Dorsolateral prefrontal cortex (tissue), 122 donors: ENCODE measurements at places on chromosomes 7 and 10.

DNA sequence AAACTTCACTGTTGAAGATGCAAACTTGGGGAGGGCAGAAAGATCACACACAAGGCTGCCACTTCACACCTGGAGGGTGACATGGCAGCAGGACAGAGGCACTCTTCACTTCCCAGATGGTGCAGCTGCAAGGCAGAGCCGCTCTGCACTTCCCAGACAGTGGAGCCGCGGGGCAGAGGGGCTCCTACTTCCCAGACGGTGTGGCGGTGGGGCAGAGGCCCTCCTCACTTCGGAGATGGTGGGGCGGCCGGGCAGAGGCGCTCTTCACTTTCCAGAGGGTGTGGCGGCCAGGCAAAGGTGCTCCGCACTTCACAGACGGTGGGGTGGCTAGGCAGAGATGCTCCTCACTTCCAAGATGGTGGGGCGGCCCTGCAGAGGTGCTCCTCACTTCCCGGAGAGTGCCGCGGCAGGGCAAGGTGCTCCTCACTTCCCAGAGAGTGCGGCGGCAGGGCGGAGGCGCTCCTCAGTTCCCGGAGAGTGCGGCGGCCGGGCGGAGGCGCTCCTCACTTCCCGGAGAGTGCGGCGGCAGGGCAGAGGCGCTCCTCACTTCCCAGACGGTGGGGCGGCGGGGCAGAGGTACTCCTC, 58.3 kb upstream of the PPP1R9A start:
- no peak for DNase-seq

GRCh38 chr10:3067859-3068179, 471 bp downstream of the PFKP start:
- no peak for DNase-seq

- DNase-seq, result no peak
These were observed 1.4 kb downstream of the CHAT start for GRCh38 chr10:49615213-49615612.

GRCh38 chr10:133104068-133104962, 16.6 kb downstream of the ADGRA1 start:
- no peak for DNase-seq

- DNase-seq, result no peak
These were observed 33.9 kb downstream of the ANXA8 start for GRCh38 chr10:47449979-47450378.

DNA sequence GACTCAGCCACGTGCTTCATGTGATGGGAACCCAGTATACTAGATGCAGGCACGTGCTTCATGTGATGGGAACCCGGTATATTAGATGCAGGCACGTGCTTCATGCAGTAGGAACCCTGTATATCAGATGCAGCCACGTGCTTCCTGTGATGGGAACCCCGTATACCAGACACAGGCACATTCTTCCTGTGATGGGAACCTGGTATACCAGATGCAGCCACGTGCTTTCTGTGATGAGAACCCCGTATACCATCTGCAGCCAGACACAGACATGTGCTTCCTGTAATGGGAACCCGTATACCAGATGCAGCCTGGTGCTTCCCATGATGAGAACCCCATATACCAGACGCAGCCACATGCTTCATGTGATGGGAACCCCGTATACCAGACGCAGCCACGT, 44.0 kb downstream of the MGMT start:
- no peak for DNase-seq

GRCh38 chr10:131774681-131775085, 126.1 kb upstream of the PPP2R2D start:
- peak; percentile 52 for DNase-seq

DNA sequence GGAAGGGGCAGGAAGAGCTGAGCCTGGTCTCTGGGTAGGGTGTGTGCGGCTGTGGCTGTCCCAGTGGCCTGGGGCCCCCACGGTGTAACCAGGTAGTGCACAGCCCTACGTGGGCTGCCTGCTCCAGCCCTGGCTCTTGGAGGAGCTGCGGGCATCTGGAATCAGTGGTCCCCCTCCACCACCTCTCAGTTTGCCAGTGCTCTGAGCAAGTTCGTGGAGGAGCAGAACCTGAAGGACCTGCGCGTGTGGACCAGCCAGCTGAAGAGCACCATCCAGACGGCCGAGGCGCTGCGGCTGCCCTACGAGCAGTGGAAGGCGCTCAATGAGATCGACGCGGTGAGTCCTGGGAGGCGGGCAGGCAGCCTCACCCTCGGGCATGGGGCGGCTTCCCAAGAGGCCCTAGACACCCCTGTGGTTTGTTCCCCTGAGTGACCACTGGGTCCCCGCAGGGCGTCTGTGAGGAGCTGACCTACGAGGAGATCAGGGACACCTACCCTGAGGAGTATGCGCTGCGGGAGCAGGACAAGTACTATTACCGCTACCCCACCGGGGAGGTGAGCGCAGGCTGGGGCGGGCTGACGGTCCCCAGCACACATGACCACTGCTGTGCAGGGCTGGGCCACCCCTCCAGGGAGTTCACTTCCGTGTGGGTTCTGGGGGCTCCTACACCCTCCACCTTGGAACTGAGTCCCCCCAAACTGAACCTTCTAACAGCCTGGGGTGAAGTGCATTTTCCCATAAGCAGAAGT, 18.6 kb downstream of the PFKFB3 start:
- DNase-seq, result no peak

DNA sequence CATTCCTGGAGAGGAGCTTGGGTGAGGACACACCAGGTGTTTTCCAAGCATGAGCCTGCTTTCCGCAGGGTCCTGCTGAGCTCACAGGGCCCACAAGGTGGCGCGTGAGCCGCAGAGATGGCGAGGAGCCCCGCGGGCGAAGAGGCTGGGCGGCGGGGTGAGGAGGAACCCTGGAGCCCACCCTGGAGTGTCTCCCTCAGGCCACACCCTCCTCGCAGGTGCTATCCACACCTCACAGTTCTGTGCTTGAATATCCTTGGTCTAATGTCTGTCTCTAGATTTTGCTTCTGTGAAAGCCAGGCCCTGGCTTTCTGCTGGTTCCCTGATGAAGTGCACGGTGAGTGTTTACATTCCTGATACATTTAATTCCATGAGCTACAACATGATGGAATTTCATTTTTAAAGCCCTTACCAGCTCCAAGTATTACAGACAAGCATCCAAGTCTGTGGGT, 433.6 kb downstream of the ACTR3B start:
- peak; percentile 69 for DNase-seq

GRCh38 chr10:10685566-10685965, 332.1 kb upstream of the CELF2 start:
- DNase-seq, result no peak

DNA sequence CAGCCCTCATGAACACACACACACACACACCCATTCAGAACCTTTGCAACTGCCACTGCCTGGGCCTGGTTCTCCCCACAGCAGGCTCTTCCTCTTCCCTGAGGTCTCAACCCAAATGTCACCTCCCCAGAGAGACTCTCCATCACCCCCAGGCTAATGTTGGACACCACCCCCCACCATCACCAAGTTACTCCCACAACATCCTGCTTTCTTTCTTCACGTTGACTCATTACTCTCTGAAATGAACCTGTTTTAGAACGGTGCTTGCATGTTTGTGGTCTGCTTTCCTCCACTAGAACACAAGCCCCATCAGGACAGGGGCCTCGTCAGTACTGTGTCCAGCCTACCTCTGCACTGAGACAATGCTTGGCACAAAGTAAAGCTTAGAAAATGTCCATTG, 16.0 kb downstream of the AFAP1L2 start:
- no peak for DNase-seq

GRCh38 chr10:24307696-24308485, 99.0 kb downstream of the KIAA1217 start:
- no peak for DNase-seq

DNA sequence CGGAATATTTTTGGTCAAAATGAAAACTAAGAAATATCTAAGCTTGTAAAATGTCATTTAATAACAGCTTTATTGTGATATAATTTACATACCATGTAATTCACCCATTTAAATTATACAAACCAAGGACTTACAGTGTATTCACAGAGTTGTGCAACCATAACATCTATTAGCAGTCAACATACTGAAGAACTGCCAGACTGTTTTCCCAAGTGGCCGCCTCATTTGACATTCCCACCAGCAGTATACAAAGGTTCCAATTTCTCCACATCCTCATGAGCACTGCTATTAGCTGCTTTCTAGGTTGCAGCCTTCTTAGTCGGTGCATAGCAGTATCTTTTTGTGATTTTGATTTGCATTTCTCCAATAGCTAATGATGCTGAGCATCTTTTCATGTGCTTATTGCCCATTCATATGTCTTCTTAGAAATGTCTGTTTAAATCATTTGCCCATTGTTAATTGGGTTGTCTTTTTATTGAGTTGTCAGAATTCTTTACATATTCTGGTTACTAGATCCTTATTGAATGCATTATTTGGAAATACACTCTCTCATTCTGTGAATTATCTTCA, 153.0 kb upstream of the FGFR2 start:
- no peak for DNase-seq

DNA sequence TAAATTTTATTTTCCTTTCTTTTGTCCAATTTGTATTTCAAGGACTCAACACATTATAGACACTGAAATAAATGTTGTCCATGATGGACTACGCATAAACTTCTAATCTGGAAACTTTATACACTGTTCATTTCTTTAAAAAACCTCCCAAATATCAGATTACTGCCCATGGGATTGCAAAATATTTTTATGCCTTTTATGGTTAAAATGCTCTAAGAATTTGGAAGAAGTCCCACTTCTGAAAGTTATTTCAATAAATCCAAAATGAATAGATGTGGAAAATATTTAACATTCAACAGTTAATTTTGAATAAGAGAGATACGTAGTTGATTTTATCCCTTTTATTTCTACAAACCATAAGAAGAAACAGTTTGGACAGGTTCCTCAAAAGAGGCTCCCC, 46.1 kb downstream of the CABCOCO1 start:
- DNase-seq, result no peak
